Stimulated activated CD4-positive, alpha-beta T cell treated with anti-CD3 and anti-CD28 coated beads, Interleukin-2, amount 100 ng/mL, for 4 hours (primary cell): ENCODE measurements at places on chromosomes 5 and 9.

DNA sequence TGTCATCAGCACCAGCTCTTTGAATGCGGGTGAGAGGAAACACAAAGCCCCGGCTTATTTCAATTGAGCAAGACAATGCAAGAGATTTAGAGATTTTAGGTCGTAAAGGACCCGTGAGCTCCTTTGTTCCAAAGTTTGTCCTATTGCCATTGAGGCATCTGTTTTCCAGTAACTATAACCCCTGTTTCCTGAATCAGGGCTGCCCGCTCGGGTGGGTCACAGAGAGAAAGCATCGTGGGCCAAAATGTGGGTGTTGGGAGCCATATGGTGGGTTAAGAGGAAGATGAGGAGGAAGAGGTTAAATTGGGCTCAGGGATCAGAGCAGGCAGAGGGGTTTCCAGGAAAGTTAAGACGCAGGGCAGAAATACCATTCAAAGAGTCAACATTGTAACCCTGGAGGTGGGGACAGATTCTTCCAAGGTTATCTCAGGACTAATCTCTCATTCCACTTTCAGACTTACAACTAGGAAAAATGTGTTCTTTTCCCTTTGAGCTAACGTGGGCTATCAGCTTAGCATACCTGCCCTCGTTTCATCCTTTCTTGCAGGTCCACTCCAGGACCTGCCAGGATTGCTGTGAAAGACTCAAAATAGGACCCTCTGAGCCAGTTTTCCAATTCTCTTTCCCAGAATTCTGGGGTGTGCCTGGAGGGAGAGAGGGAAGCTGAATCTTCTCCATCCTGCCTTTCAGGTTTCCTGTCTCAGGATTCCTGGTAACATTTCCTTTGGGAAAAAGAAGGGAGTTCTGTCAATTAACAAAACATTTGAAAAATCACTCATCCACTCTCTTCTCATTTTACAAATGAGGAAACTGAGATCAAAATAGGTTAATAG, 95.5 kb upstream of the TAF11L2 start:
- no peak for DNase-seq

DNA sequence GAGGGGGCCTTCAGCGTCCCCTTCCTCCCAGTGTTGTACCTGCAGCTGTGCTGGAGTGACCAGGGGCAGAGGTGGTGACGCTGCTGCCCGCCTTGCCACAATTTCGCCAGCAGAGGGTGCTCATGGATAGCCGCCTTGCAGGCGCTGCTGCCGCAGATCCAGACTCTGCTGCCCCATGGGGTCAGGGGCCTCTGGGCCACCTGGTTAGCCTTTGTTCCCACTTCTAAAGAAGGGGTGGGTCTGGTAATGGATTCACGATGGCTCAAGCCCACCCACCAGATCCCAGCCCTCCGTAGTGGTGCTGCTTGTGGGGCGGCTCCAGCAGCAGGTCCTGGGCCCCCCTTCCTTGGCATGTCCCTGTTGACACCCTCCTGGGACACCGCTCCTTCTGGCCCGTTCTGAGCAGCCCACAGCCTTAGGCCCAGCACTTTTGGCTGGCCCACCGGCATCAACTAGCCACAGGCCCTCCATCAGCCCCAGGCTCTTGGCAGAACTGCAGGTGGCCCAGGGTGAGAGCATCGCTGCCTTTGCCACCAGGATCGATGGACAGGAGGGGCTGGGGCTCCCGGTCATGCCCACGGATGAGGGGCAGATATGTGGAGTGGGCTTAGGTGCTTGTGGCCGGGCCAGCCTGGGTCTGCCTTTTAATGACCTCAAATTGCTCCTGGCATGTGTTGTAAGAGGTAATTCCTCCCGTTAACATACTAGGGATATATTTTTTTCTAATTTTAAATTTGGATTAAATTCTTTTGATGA, 57.2 kb downstream of the COL5A1 start:
- no peak for DNase-seq

DNA sequence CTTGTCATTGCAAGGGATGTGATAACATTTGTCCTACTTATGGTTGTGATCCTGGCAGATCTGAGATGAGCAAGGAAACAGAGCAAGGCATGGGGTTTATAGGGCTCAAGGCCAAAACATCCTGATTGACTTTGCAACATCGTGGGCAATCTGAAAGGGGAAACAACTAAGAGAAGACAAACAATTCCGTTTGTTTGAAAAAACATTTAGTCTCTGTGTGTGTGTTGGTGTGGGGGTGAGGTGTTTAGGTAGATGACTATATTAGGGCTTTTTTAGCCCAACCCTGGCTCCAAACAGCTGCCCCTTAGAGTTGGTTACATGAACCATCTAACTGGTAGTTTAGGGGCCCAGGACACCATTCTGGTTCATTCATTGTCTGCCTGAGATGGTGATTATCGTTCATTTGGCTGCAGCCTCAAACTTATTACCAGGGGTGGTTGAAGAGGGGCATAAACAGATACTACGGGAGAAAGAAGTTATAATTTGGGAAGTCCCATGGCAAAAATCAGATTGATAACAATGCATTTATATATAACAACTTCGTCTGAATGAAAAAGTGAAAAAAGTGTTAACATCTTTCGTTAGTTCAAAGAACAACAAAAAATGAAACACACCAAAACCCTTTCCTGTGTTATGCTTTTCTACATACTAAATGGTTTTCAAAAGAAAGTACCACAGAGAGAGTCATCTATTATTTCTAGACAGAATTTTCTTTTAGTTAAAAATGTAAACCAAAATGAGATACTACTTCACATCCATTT, 5.7 kb downstream of the FYB1 start:
- no peak for DNase-seq

DNA sequence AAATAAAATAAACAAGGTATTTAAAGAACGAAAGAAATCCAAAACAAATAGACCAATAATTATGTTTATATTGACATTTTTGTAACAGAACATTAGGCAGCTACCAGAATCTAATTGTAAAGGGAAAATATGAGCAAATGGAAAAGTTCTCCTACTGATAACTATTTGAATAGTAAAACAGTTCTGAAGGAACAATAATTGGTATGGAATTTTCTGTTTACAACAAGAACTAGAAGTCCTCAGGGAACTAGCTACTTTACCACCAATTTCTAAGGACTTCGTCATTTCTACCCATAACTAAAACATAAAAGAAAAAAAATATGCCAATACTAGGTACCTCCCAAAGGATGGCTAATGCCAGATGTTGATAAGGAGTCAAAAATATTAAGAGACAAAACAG, 58.5 kb downstream of the AP3B1 start:
- DNase-seq: no peak

DNA sequence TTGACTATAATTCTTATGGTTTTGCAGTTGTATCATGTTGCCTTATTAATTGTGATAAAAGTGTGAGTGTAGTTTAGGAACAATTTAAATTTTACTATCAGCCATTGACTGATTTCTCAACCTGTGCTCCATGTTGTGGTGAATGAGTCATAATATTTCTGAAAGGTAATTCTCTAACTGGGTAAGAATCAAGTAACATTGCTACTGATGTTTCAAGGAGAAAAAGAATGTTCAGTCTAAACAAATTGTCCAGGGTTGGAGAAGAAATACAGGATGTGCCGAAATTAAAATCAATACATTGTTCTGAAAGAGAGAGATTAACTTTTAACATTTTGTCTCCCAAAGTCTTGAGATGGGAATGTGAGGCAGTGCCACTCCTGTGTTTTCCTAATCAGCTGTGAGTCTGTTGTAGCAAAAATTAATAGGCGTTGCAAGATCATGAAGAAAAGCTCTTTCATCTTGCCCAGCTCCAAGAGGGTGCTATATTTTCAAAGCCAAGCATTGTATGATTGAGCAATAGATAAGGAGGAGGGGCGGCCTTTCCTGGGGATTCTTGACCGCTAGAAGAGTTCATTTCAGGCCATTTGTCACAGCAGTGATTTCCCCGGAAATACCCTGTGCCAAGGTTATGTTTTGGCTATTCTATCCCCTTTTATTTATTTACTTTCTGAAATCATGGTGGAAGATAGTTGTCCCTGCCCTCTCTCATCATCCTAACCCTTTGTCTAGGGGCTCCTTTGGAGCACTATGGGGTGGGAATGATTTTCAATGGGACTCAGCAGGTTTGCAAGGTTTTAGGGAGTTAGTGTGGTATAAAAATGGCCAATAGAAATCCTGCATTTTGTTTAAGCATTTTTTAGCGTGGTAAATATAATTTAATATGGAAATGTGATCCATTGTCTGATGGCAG, 151.6 kb downstream of the FOCAD start:
- no peak for DNase-seq

GRCh38 chr5:142110046-142110531, 1.5 kb downstream of the NDFIP1 start:
- DNase-seq: no peak
